ENCODE measurements at places on chromosomes 4 and X.
A peak's percentile ranks its signal among the peaks of the same experiment; 100 is the strongest.

GRCh38 chr4:183201331-183201730 lies 102.3 kb downstream of the WWC2 start:
- DNase-seq = no peak

GRCh38 chrX:149758068-149758714 lies 15.7 kb upstream of the HSFX1 start:
- DNase-seq = no peak

- no peak for DNase-seq
Observed at GRCh38 chr4:39043861-39044363, 11.7 kb upstream of the TMEM156 start.

- DNase-seq = no peak
Observed at GRCh38 chr4:8410641-8411271, 29.8 kb downstream of the ACOX3 start.

DNA sequence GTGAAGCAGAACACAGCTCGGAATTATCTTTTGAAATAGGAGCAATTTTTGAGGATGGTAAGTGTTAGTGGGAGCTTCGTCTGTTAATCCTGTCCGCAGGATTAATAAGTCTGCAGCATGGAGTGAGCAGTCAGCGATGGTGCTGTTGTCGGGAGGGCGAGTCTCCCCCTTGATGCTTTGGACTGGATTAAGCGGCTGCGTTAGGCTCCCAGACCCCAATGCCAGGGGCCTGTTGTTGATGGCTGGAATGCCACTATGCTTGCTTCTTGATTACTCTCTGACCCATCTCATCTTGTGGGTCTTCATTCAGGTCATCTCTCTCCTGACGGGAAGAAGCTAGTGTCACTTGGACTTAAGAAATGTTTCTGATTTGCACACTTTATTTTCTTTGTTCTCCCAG lies 332.6 kb downstream of the ARHGAP10 start:
- no peak for DNase-seq

DNA sequence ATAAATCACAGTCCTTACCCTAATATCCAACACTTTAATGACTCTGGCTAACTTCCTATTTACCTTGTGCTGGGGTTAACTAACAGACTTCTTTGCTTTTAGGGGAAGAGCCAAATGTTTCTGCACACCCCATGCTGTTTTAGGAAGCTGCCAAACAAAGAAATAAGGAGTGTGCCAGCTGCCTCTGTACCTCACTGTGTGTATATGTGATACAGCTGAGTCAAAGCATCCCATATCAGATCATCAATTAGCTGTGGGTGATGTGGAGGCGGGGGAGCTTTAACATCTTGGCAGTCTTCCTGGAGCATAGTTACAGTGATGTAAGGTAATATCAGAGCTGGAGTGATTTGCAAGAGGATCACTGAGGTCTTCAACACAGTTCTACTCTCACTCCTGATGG lies 95.4 kb downstream of the COL25A1 start:
- peak; percentile 24 for DNase-seq

DNA sequence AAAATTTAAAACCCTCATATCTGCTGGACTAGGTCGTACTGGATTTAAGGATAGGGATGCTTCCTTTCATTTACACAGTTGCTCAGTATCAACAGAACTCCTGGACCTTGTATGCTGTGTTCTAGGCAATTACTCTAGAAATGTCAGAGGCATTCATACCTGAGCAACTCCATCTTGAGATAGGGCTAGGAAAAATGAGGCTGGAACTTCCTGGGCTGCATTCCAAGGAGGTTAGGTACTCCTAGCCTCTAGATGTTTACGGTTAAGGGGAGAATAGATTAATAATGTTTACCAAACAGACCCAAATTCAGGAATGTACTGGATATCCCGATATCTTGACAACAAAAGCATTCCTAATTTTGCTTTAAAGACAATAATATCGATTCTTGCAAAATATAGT lies 84.7 kb upstream of the NLGN4X start:
- DNase-seq = no peak

- DNase-seq = no peak
Observed at GRCh38 chr4:26130841-26131432, 189.9 kb upstream of the RBPJ start.

GRCh38 chr4:154616731-154617130 lies 4.3 kb upstream of the FGG start:
- no peak for DNase-seq

GRCh38 chr4:145390571-145390970 lies 91.1 kb upstream of the SMAD1 start:
- no peak for DNase-seq

GRCh38 chr4:94032754-94033153 lies 174.9 kb upstream of the SMARCAD1 start:
- DNase-seq = no peak

GRCh38 chrX:7264399-7264798 lies 116.4 kb upstream of the PUDP start:
- DNase-seq = no peak

GRCh38 chr4:154491341-154492271 lies at the start of gene DCHS2:
DCHS2 (minus strand) TSS chr4:154491799; CDS start chr4:154491355, 444 bp downstream.
- no peak for DNase-seq

- DNase-seq = no peak
Observed at GRCh38 chr4:140351093-140352075, 22.1 kb upstream of the SCOC start.

DNA sequence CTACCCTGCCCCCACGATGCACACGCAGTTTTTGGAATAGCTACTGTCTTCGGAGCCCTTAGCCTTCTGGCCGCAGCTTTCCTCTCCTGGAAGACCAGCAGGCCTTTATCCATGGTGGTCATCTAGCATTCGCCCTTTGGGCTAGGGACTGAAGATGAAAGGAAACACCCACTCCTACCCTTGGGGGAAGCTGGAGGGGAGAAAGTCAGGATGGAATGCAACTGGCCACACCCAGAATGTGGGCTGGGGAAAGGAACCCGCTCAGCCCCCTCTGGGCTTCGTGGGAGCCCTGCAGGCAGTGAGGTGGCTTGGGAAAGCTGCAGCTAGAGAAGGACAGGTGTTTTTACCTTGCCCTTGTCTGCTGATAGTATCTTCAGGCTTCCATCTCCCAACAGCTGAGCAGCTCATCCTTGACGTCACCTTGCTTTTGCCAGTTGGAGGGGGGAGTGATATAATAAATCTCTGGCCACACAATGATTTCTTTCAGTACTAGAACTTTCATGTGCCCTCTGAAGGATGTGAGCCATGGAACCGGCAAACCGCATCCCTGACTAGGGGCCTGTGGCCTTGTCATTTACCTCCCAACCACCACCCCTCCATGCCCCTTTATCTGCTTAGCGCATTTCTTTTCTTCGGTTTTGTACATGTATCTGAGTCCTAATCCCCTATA lies 59.0 kb downstream of the ELF4 start:
- DNase-seq = no peak

- no peak for DNase-seq
Observed at GRCh38 chr4:145153181-145153903, 27.0 kb downstream of the OTUD4 start.

DNA sequence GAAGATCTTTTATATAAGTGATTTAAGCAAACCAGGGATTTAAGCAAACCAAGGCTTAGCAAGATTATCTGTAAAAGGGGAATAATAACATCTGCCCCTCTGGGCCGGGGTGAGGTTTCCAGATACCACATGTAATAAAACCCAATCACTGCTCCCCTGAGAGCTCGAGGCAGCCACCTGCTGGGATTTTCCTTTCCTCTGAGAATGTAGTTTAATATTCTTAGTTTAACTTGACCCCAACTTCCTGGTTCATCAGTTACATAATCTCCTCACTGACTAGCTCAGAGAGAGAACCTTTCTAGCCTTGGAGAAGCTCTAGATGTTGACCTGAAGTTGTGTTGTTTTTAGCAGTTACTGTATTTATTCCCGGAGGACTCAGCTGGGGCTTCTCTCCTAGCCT lies 322.4 kb downstream of the ARHGAP10 start:
- no peak for DNase-seq

DNA sequence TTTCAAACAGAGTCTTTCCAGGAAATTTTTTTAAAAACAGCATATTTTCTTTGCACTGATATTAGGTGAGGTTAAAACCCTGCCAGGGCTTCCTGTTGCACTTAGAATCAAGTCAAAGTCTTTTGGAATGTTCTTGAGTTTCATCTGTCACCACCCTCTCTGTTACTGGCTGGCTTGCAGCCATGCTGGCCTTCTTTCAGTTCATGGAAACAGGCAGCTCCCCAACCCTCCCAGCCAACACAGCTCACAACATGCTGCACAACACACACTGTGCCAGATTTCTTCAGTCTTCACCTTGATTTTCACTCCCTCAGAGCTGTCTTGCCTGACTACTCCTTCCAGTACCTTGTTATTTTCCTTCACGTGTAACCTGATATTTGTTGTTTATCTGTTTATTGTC lies 129.5 kb downstream of the KCNIP4 start:
- no peak for DNase-seq

DNA sequence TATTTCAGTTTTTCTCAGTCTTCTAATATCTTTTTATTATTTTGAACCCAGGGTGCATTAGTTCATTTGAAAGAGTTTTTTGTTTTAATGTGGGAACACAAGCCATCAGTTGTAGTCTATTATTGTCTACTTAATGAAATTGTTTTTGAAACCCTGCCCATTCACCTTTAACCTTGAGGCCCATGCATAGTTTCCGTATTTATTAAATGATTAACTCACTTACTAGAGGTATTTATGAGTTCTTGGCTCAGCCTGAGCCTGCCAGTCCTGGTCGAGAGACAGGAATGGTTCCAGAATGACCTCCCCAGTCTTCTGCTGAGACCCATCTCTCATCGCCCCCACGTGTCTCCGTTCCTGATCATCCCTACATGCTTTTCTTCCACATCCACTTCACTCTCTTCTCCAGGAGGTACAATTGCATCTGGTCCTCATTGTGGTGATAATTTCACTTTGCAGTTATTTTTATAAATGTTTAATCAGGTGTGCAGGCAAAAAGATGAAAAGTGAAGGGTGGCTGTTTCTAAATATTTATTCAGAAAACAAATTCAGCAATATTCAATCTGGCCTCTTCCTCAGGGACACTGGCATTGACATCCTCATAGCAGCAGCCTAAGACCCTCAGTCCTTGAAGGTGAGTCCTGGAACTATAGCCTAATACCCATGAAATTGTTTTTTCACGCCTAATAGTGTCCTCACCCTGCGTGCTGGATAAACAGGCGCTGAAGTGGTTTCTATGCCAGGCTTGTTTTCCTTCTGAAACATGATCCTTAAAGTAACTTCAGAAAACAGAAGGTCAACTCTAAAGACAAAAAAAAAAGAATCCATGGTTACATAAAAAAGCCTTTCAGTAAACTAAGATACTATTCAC lies 112.8 kb downstream of the KDR start:
- DNase-seq = no peak

- DNase-seq = no peak
Observed at GRCh38 chr4:7627251-7628250, 192.8 kb upstream of the PSAPL1 start.

DNA sequence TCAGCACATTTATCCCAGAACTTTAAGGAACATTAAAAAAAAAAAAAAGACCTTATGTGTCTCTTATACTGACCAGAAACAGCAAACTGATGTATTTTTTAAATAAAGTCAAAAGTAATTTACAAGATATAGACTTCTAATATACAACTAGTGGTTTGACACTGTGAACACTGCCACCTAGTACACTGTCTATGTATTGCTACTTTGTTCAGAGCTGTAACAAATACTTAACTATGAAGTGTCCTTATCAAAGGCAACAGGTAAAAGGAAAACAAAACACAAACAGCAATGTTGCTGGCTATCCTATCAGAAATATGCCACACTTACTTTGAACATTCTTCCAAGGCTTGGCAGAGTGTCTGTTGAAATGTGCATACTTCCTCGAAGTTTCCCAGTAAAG lies 60.4 kb downstream of the CD40LG start:
- DNase-seq = no peak

GRCh38 chr4:1012034-1012739 lies 761 bp downstream of the FGFRL1 start:
- no peak for DNase-seq

GRCh38 chr4:148495463-148495862 lies 53.2 kb upstream of the NR3C2 start:
- DNase-seq = no peak

- DNase-seq = no peak
Observed at GRCh38 chr4:121256887-121257466, 92.9 kb upstream of the TNIP3 start.

DNA sequence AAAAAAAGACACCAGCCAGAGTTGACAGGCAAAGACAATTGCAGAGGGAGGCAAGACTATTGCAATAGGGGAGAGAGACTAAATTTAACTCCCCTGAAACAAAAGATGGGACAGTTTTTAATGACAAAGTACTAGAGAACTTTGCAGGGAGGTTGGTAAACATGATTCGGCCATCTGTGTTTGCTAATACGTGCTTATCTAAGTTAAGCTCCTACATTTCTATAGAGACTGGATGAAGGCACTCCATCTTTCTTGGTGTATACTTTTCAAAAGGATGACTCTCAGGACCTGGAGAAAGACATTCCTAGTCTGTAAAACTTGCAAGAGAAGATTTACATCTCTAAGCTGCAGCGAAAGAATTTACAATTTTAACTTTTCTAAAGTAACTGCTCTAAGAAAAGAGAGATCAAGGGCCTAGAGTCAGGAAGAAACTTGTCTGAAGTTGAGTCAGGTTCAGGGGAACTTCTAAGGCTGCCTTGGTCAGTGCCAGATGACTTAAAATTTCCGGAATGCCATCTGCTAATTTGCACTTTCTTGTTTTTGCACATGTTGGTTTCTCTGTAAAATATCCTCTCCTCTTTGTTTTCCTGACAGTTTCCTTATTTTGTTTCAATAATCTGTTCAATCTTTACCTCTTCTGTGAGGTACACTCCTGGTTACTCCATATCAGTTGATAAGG lies 10.6 kb downstream of the ADAM29 start:
- DNase-seq = no peak

DNA sequence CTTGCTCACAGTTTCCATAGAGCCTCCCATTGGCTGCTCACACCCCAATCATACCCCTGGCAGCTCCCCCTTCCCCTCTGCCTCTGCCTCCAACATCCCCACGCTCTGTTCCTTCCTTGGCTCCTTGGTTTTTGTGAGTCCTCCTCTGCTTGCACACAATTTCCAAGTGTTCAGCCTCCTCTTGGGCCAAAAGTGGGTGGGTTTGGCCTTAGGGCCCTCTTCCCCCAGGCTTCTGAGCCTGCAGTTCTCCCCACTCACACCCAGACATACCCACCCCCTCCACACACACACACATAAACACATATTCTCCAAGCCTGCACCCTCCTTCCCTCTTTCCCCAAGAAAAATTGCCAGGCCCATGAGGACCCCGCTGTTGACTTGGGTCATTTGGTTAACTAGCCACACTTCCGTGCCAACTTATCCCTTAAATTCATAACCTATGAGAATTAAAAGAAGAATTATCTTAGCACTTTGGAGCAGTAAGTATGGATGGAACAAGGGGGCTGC lies 4.5 kb downstream of the APLN start:
- no peak for DNase-seq

- DNase-seq = no peak
Observed at GRCh38 chr4:62344915-62345314, 1144.8 kb downstream of the ADGRL3 start.

DNA sequence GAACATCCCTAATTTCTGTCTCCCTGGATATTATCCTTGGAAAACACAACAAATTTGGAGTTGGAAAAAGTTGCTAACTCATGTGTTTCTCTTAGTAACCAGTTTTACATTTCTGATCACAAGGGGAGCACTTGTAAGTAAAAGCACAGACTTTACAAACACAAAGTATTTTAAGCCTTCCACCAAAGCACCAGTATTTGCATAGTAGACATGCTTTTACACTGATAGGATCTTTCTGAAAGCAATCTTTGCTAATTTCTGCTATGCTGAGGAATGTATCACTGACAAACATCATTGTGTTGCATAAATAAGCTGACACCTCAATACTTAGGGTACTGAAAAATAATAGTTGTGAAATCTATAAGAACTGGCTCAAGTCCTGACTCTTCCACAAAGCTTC lies 100.6 kb downstream of the MID1 start:
- no peak for DNase-seq

- no peak for DNase-seq
Observed at GRCh38 chrX:49116076-49116475, 7.5 kb downstream of the GPKOW start.
